ENCODE measurements at places on chromosomes 16 and 17. TPM values are rescaled to one million over a fixed set of nuclear protein-coding genes. Genes with fewer than 3 reads are reported as not detected.

The TMEM238L gene
- total RNA-seq, result 5.0 TPM

The DBNDD1 gene
- total RNA-seq, result 7.5 TPM

The GAS7 gene
- 37.9 TPM for total RNA-seq

The NTN3 gene
- 13.0 TPM for total RNA-seq

The KDM6B gene
- total RNA-seq, result 22.2 TPM

The SEZ6L2 gene
- 17.3 TPM for total RNA-seq

The CTRB1 gene
- not detected for total RNA-seq

The CTRL gene
- total RNA-seq, result 0.18 TPM

The KRTAP4-5 gene
- not detected for total RNA-seq

The KRT28 gene
- not detected for total RNA-seq

The LYRM1 gene
- 27.9 TPM for total RNA-seq

The SDK2 gene
- 19.2 TPM for total RNA-seq

Measured in metanephros (tissue), 2 donors.